NCI-H1436 (cell line): ENCODE measurements at places on chromosomes 1 and 21.

GRCh38 chr1:214454569-214455396 lies 96.6 kb downstream of the PTPN14 start:
- DNase-seq, result no peak

- DNase-seq, result no peak
Observed at GRCh38 chr1:113874012-113874879, 2.7 kb upstream of the PTPN22 start.

DNA sequence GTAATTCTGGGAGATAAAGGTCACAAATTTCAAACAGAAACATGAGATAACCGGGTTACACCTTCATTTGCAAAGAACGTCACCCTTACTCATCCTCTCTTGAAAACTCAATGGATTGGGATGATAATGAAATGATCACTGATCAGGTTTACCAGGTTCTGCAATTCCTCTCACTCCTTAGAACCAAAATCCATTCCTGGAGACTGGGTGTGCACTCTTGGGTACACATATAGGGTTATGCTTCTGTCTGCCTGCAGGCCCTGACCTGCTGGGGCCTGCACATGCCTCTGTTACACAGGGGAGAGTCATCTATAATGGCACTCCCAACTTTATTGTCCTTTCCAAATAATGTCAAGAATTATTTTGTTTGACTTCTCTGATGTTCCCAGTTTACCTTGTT lies 8.3 kb downstream of the SUSD4 start:
- DNase-seq, result no peak

DNA sequence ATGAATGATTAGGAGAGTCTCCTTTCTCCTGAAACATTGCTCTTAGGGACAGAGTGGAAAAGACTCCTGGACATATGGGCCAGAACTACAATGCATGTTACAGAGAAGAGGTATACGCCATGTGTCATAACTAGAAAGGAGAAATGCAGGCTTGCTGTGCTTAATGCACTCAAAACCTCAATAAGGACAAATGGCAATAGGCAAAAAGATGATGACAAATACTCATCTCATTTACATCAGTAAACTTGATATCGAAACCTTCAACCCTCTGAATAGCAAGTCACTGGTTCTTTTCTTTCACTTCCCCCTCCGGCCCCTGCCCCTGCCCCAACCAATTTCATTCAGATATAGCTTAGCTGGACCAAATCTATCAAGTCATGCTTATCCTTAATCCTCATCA lies 1.9 kb upstream of the GPR88 start:
- DNase-seq, result no peak

DNA sequence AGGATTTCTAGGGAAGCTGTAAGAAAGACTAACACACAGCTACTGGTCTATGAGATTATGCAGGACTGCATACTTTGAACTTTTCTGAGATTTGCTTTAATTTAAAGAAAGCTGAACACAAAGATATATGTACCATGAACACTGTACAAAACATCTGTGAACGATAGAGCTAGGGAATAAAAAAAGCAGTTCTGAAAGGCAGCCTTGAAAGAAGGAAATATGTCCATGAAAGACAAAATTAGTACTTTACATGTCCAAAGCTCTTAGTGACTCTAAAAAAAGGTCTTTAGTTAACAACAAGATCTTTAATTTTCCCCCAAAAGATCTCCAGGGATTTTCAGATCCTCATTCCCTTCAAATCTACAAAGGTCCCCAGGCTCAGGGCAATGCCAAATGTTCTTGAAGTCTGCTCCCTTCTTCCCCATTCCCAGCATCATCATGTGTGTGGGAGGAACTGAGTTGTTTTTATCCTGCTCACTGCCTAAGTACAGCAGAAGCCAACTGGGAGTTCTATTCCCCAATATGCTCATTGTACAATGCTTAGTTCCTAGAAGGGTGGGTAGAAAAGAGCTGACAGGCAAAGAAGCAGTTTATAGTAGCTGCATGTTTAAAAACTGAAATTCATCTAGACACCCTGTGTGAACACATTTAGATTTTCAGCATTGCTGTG lies 60.1 kb upstream of the PTCH2 start:
- DNase-seq, result no peak

DNA sequence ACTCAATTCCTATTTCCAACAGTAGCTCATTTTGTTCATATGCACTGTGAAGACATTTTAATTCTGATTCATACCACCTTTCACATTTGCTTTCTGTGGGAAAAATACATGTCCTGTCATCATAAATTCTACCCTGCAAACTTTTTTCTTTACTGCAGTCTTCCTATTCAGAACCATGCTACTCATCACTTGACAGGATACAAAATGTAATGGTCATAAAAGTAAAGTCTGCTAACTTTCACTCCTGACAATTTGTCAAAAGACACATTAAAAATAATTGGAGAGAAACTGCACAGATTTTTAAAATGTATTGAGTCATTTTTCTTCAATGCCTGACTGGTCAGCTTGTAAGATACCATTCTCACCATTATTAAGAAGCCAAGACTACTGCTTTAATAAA lies 1817.1 kb downstream of the BRINP3 start:
- DNase-seq, result no peak

DNA sequence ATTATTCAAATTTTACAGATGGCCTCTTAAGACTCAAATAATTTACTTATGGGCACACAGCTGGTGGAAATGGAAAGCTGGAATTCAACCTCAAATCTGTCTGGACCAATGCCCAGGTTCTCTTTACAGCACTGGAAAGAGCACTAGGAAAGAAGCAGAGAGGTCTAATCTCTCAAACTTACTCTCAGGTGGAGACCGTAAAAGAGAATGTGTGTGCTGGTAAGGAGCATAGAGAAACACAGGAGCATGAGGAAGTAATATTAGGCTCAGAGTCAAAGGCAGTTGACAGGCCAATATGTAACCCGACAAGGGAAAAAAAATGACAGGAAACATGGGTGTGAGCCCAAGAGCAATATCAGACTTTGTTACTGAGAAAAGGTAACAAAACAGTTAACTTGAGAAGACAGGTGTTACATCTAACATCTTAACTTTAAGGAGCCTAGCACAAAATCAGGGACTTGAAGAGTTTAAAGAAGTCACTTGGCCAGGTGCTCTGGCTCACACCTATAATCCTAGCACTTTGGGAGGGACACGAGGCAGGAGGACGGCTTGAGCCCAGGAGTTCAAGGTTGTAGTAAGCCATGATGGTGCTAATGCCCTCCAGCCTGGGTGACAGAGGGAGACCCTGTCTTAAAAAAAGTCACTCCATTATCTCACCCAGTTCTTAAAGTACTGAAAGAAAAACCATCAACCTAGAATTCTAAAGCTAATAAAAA lies 20.7 kb downstream of the PPP1R15B start:
- no peak for DNase-seq

DNA sequence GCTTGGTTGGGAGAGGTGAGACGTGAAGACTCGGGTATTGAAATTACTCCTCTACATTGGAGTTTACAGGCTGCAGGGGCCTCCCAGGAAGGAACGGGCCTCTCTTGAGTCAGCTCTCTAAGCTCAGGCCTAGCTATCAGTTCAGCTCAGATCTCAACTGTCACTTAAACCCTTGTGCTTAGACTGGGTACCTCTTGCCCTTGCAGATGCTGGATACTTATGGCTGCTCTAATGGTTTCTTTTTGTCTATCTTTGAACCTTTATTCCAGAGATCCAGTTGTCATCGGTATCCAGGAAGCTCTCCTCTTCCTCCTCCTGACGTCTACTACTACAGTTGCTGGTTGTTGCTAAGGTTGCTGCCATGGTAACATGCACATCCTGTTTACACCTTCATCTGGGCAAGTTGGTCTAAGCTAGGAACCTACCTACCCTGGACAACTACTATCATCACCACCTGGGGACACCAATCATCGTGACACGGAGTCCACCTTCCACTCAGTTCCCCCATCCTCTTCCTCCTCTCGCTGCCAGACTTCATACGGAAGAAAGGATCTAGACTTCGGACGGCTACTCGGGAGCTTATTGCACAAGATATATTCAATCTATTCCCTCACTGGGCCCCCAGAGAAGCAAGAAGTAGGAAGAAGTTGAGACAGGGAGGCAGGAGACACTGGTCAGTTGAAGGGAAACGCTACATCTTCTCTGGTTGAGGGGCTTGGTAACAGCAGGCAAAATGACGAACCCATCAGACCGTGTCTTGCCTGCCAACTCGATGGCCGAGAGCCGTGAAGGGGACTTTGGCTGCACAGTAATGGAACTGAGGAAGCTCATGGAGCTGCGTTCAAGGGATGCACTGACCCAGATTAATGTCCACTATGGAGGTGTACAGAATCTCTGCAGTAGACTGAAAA lies 56.1 kb downstream of the ATP2B4 start:
- DNase-seq, result peak; percentile 44

DNA sequence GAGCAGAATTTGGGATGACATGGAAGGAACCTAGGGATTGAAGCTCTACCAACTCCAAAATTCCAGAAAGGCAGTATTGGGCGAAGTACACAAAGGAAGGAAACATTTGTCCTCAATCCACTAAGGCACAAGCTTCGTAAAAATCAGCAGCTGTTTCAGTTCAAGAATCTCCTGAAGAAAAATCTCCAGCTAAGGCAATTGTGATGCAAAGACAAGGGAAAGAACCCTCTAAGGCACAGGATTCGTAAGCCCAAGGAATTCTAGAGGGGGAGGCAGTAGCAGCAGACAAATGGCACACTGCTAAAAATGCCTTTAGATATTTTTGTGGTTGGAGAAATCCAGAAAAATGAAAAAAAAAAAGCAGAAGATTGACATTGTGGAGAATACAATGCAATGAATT lies 64.5 kb upstream of the PLPPR5 start:
- DNase-seq, result no peak

- no peak for DNase-seq
Observed at GRCh38 chr1:228462560-228462959, 24.6 kb upstream of the RNF187 start.

- no peak for DNase-seq
Observed at GRCh38 chr1:112172294-112172882, 182.9 kb upstream of the KCND3 start.

DNA sequence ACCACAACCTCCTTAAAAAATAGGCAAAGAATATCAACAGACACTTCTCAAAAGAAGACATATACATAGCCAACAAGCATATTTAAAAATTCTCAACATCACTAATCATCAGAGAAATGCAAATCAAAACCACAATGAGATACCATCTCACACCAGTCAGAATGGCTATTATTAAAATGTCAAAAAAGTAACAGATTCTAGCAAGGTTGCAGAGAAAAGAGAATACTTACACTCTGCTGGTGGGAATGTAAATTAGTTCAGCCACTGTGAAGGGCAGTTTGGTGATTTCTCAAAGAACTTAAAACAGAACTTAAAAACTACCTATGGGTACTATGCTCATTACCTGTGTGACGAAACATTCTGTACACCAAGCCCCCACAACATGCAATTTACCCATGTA lies 20.7 kb downstream of the CD1B start:
- no peak for DNase-seq

DNA sequence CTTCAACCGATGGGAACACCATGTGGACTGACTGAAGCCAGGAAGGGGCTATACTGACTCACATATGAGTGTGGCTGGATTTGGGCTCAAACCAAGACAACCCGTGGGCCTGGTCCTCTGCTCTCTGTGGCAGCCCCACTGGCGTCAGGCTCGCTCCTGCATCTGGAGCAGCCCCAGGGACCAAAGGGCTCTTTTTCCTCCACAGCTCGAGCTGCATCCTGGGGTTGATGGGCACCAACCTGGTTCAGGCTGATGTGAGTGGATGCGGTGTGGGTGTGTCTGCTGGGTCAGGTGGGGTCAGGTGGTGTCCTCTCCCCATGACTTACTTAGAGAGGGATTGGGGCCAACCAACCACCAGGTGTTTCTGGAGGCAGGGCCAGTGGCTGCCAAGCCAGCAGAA lies 303.0 kb upstream of the AJAP1 start:
- DNase-seq, result no peak

GRCh38 chr1:93552741-93553455 lies 105.0 kb downstream of the FNBP1L start:
- DNase-seq, result no peak

DNA sequence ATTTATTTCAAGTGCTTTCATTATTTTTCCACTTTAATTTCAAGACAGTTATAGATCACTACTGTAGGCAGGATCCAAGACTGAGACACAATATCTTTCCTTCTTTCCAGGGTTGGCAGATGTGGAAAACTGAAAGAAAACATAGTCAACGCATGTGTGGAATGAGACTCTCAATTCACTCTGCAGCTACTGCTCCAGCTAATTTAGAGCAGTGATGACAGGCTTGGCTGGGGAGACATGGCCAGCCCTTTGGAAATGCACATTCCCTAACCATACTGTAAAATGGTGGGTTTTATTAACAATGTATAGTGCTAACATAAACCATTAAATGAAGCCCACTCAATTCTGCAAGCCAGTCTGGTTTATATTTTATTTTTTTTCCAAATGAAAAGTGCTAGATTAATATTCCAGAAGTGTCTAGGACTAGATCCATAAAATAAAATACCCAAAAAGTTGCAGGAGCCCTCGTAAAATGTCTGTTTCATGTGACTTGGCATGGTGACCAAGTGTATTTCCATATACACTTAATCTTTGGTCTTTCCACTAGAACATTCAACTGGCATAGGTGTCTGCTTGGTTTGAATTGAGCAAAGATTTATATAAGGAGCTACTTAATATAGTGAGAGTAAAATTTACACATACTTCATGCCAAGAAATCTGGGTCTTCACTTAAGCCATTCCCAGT lies 32.9 kb downstream of the COL11A1 start:
- DNase-seq, result no peak

- no peak for DNase-seq
Observed at GRCh38 chr1:31435471-31436409, 22.7 kb downstream of the SERINC2 start.

- DNase-seq, result no peak
Observed at GRCh38 chr1:78408810-78409209, 82.0 kb upstream of the PTGFR start.

DNA sequence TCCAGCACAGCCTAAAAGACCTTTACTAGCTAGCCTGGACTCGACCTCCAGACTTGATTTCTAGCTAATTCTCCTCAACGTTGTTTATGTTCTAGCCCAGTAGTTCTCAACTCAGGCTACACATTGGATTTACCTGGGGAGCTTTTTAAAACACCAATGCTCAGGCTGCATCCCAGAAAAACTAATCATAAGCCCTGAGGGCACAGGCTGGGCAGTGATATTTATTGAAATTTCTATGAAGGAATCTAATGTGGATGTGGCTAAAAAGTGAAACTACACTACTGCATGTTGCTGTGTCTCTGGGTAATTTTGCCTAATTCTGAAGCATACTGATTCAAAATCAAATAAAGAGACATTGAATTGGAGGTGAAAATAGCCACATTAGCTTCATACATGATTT lies 479.4 kb downstream of the KCNT2 start:
- no peak for DNase-seq

GRCh38 chr1:42420911-42421585 lies 34.8 kb downstream of the ZMYND12 start:
- DNase-seq, result peak; percentile 77
